ENCODE measurements at places on chromosomes 6 and 20. TPM values are rescaled to one million over a fixed set of nuclear protein-coding genes. Genes with fewer than 3 reads are reported as not detected.

DNA sequence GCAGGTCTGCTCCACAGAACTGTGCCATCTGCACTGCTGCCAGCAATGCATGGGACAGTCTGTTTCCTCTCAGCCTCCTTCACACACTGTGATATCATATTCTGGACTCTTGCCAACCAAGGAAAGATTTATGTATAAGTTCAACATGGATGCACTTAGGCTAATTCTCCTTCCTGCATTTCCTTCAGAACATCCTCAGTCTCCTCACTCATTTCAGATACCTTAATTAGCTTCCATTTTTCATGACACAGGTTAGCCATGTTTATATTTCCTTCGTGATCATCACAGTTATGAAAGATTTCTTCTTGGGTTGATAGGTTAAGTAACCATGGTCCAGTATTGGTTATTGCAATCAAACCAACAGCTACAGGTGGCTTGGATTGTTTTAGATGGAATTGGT, 46.4 kb upstream of the DDR1 start:
- DNase-seq: no peak

- DNase-seq: no peak
Measured at GRCh38 chr20:53984356-53985149, 85.8 kb downstream of the BCAS1 start.

Gene CCN5
- 0.15 TPM for total RNA-seq

DNA sequence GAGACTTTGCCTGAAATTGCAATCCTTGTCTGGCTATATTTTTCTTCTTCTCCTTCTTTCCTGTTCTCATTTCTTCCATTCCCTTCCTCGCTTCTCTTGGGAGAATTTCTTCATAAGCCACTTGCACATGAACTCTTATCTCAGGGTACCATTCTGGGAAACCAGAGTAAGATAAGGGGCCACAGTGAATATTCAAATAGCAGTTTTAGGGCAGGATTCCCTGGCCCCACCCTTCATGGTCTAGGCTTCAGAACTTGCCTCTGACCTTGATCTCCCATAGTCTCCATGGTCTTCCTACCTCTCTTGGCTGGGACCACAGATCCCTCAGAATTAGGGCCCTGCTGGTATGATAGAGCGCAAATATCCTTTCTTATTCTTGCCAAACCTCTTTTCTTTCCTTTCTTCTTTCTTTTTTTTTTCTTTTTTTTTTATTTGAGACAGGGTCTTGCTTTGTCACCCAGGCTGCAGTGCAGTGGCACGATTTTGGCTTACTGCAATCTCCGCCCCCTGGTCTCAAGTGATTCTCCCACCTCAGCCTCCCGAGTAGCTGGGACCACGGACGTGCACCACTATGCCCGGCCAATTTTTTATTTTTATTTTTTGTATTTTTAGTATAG, 123.0 kb upstream of the CITED2 start:
- DNase-seq: no peak

- no peak for DNase-seq
Measured at GRCh38 chr6:32073101-32073500, 34.9 kb downstream of the CYP21A2 start.

- DNase-seq: no peak
Measured at GRCh38 chr6:162147281-162147680, 580.3 kb downstream of the PRKN start.

Gene FAM217A
- not detected for total RNA-seq
